Ammon's horn (tissue), 1 donor: ENCODE measurements at places on chromosomes 13 and 19.

- no peak for DNase-seq
These were observed 20.2 kb upstream of the ZNF227 start for GRCh38 chr19:44192127-44192526.

- no peak for DNase-seq
These were observed 1.4 kb downstream of the RAP2A start for GRCh38 chr13:97435323-97435722.

- DNase-seq: no peak
These were observed 385.1 kb downstream of the IRS2 start for GRCh38 chr13:109401307-109401706.

DNA sequence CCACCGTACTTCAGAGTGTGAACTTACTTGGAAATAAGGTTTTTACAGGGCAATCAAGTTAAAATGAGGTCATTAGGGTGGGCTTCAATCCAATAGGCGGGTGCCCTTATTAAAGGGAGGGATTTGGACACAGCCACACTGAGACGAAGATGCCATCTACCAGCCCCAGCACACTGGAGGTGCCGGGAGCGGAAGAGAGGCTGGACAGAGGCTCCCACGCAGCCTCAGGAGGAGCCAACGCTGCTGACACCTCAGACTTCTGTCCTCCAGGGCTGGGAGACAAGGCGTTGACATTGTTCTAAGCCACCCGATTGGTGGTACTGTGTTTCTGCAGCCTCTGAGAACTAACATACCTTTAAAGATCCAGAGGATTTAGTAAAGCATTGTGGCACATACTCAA lies 12.6 kb upstream of the RAB20 start:
- no peak for DNase-seq

- DNase-seq: no peak
These were observed 19.5 kb downstream of the ERICH4 start for GRCh38 chr19:41462497-41462896.

DNA sequence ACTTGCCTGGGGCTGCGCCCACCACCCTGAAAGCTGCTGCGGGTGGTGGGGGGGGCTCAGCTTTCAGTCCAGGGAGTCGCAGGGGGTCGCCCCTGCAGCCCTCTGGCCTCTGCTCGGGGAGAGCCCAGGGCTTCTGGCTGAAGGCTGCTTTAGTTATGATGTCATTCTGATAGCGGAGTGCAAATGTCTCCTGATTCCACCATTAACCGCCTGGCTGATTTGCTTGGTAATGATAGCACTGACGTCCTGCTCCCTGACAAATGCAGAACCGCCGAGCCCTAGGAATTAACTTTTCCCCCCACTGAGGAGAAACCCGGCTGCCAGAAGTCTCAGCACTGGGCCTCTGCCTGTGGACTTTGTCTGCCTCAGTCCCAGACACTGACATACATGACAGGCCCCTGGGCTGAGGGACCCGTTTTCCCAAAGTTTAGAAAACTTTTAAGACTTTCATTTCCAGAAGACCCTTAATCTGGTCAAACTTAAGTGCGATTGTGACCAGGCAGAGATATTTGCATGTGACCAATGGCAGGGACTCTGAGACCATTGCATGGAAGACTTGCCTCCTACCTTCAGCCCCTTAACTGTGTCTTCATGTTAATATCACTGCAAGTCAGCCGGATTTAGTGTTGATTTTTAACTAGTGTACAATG lies 142.5 kb upstream of the ZNF536 start:
- peak; percentile 41 for DNase-seq

DNA sequence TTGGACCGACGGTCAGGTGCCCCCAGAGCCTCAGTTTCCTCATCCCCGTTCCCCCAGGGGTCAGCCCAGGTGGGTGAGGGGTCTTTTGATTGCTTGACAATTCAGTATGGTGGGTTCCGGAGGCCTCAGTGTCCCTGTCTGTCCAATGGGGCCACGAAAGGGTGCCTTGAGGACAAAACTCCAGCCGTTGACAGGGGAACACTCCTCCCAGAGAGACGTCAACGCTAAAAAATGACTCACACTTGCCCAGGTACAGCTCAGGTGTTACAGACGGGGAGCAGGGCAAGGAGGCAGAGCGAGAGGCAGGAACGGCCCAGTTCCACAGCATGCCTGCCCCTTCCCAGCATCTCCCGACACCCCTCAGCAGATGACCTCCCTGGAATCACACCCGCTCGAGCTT lies 1.8 kb downstream of the TNFAIP8L1 start:
- DNase-seq: no peak

DNA sequence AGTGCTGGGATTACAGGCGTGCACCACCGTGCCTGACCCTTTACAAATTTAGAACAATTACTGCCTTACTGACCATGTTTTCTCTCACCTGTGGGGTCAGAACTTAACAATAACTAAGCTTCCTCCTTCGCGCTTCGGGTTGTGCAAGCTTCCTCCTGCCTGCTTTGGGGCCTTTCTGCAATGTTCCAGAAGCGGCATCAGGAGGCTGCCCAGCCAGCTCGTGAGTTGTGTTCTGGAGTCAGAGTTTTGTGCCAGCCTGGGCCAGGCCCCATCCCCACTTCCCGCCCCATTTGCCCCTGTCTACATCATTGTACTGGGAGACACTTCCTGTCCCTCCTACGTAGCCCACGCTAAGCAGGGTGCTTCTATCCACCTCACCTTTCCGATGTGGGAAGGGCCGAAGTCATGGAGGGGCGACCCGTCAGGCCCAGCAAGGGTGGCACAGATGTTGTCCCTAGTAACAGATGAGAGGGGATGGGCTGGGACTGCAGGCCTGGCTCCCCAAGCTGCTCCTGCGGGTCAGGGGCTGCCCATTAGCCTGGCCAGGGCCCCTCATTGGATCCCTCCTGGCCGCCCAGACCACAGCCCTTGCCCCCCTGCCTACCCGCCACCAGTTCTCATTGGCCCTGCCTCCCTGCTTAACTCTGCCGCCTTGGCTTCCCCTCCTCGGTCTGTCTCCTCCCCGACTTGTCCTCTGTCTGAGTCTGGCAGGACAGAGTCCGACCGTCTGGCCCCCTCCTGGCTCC lies 13.4 kb downstream of the UHRF1 start:
- DNase-seq: peak; percentile 37

DNA sequence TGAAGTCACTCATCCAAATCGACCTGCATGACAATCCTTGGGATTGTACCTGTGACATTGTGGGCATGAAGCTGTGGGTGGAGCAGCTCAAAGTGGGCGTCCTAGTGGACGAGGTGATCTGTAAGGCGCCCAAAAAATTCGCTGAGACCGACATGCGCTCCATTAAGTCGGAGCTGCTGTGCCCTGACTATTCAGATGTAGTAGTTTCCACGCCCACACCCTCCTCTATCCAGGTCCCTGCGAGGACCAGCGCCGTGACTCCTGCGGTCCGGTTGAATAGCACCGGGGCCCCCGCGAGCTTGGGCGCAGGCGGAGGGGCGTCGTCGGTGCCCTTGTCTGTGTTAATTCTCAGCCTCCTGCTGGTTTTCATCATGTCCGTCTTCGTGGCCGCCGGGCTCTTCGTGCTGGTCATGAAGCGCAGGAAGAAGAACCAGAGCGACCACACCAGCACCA lies 5.9 kb downstream of the SLITRK5 start:
- DNase-seq: no peak

- no peak for DNase-seq
These were observed 111.5 kb downstream of the PTPRS start for GRCh38 chr19:5228932-5229777.

DNA sequence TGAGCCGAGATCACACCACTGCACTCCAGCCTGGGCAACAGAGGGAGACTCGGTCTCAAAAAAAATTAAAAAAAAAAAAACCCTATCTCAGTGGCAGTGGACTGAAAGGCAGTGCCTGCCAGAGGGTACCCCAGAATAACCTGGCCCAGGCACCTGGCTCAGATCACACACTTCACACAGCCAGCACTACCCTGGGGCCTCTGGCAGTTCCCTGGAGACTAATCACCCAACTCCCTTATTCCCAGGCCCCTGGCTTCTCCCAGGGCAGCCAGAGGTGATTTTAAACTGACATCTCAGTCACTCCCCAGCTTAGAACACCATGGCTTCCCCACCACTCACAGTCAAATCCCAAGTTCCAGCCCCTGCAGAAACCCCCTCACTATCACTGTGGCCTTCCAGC lies 3.5 kb upstream of the SLC27A5 start:
- no peak for DNase-seq

DNA sequence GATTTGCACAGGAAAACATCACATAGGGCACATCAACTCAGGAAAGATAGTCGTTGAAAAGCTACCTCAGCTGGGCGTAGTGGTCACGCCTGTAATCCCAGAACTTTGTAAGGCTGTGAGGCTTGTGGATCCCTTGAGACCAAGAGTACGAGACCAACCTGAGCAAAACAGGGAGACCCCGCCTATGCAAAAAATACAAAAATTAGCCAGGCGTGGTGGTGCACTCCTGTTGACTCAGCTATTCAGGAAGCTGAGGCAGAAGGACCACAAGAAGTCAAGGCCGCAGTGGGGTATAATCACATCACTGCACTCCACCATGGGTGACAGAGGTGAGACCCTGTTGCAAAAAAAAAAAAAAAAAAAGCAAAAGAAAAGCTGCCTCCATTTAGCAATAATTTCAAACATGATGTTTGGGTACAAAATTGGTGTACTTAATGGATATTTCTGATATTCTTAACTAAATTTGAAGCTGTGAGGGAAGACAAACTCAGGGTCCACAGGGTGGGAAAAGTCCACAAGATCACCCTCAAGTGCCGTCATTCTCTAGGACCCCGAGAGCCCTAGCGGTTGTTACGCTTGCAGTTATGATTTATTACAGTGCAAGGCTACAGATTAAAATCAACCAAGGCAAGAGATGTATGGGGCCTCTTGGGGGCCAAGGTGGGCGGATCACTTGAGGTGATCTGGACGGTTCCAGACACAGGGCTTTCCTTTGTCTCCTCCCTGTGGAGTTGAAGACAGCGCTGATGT lies 42.5 kb upstream of the LDLR start:
- no peak for DNase-seq

- DNase-seq: no peak
These were observed 30.4 kb upstream of the SLC1A5 start for GRCh38 chr19:46818812-46819211.

- DNase-seq: peak; percentile 66
These were observed 195.8 kb downstream of the RAP2A start for GRCh38 chr13:97629601-97630272.

GRCh38 chr19:48511800-48512503 lies at the start of gene LMTK3:
LMTK3 (minus strand) TSS chr19:48511835; CDS start chr19:48511576, 259 bp downstream.
- DNase-seq: peak; percentile 99

DNA sequence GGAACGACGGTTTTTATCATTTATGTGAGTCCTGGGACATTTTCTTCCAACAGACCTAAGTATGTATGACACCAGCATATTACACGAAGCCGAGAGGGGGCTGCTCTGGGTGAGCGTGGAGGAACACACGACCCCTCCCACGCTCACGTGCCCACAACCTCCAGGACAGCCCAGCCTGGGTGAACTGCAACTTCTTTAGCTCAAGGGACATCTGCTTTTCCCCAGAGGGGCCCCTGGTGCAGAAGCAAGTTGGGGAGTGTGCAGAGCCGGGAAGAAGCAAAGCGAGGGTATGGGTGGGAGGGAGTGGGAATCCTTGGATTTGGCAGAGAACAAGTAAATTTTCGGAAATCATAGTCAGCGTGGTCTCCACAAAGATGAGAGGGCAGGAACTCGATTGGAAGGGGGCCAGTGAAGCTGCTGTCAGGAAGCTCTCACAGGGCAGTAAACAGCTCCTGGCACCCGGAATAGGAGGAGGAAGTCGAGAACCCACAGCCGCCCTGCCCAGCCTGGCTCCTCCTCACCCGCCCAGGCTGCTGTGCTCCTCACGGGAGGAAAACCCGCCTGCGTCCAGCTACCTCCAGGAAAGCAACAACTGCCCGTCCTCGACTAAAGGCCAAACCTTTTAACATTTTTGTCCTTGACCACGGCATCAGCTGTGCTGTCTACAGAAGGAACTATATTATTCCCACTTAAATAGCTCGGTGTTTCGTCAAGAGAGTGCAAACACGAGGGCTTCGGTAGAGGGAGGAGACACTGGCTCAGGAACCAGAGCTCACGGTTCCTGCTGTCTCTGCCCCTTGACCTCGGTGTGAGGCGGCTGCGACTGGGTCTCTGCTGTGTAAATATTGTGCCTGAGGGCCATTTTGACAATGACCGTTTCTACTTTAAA lies 17.2 kb upstream of the CFAP97D2 start:
- peak; percentile 63 for DNase-seq

GRCh38 chr13:64164435-64164834 lies 2748.8 kb upstream of the PCDH20 start:
- DNase-seq: no peak

- peak; percentile 72 for DNase-seq
These were observed 10.1 kb upstream of the SLC25A42 start for GRCh38 chr19:19053508-19054314.

DNA sequence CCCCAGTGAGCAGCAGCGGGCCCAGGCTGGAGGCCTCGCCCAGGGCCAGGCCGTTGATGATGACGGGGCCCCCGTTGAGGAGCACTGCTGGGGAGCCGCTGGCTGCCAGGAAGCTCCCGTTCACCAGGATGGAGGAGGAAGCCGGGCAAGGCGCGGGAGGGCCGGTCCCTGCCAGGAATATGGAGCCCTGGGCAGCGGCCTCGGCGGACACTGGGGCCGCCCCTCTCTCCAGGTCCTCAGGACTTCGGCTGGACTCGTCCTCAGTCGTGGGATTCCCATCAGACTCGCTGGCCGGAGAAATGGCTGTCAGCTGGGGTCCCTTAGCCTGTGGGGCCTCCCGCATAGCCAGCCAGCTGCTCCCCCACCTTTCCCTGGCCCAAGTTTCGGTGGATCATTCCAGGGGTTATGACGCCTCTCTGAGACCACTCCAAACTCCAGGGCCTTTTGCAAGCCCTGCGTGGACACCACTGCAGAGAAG lies 2.1 kb downstream of the SIX5 start:
- no peak for DNase-seq

DNA sequence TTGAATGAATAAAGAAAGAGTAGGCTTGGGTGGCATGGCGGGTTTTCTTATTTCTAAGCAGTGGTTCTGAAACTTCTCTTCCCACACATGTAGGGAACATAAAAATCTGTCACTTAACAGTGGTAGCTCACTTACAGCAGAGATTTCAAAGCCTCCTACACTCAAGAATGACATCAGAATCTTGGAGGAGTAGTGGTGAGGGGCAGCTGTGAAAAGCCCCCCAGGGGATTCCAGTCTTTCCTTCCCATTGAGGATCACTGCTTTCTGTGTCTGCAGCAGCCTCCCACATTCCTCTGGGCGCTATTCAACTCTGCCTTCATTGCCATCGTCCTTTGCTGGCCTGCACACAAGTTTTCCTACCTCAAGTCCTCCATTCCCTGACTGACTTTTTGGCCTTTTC lies 8.6 kb upstream of the NEK5 start:
- no peak for DNase-seq

GRCh38 chr13:99657848-99658260 lies 156.6 kb downstream of the TM9SF2 start:
- DNase-seq: peak; percentile 67

DNA sequence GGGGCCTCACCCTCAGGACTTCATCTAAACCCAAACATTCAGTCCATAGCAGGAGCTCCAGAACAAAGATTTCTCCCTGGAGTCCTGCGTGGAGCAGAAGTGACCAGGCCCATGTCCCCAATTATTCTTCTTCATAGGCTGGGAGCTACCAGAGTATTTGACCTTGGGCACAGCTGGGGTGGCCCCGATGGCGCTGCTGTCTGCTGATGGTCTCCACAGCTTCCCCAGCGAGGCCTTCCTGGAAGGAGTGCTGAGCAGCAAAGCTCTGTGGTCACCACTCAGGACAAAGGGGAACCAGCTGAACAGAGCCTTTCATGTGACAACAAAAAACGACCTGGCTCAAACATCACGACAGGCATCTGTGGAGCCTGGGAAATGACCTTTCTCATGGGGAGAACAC lies 62.7 kb upstream of the ARGLU1 start:
- DNase-seq: no peak
